ENCODE measurements at places on chromosomes 13 and 19.
A peak's percentile ranks its signal among the peaks of the same experiment; 100 is the strongest.

GRCh38 chr13:91468301-91468700, 69.9 kb downstream of the GPC5 start:
- peak; percentile 28 for DNase-seq

DNA sequence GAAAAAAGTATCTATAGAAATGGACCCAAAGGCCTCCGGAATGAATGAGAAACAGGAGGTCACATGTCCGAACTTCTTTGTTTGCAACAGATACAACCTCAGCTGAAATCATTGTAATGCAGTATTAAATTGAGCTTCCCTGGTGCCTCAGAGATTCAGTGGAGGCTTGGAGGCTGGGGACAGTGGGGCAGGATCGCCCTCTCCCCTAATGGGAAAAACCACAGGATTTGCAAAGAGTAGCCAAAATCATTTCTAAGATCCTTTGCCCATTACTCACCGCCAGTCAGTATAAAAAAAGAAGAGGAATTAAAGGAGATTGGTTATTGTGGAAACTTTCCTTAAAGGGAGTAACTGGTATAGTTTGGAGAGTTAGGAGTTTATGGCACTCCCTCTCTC, 30.4 kb upstream of the IRS2 start:
- DNase-seq: peak; percentile 46

- no peak for DNase-seq
Observed at GRCh38 chr19:41527089-41527488, 48.9 kb upstream of the CEACAM21 start.

GRCh38 chr19:54415901-54416673, 823 bp downstream of the TTYH1 start:
- DNase-seq: no peak

- DNase-seq: no peak
Observed at GRCh38 chr13:85174291-85174690, 624.9 kb downstream of the SLITRK6 start.

DNA sequence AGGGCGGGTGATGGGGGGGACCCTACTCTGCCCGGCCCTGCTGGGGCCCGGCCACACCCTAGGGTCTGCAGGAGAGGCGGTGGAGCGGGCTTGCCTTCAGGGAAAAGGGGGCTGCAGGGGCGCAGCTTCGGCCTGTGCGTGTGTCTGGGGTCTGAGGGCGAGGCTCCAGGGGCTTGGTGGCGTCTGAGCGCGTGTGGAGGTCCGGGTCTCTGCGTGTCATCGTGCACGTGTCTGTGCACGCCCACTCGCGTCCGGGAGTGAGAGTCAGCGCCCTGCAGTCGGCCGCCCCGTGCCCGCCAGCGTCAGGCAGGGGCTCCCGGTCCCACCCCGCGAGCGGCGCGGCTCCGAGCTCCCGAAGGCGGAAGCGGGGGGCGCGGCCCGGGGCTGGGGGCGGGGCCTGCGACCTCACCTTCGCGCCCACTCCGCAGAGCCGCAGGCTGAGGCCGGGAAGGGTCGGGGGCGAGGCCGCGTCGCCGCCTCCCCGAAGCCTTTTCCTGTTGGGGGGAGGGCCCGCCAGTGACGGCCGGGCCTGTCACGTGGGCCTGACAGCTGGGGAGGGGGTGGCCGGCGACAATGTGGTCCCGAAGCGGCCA, at the start of gene ARHGAP45:
TSS of gene ARHGAP45 (plus strand) at position 420 of the 593 bp plus-strand sequence. CDS start 239 bp downstream, outside the sequence.
- no peak for DNase-seq

DNA sequence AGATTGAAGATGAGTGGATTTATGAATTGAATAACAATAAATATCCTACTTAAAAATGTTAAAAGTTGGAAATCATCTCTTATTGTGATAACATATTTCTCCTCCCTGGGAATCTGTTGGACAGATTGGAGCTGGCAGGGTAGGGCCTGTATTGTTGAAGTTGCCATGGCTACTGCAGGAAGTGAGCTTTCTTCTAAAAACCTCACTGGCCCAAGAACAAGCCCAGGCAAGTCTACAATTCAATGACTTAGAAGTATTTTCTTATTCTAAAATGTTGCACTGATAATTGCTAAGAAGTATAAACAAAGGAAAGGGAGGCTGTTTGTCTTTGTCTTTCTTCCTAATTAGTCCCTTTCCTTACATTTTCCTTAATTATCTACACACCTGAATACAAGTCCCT, 112.1 kb downstream of the DLEU7 start:
- DNase-seq: peak; percentile 53

DNA sequence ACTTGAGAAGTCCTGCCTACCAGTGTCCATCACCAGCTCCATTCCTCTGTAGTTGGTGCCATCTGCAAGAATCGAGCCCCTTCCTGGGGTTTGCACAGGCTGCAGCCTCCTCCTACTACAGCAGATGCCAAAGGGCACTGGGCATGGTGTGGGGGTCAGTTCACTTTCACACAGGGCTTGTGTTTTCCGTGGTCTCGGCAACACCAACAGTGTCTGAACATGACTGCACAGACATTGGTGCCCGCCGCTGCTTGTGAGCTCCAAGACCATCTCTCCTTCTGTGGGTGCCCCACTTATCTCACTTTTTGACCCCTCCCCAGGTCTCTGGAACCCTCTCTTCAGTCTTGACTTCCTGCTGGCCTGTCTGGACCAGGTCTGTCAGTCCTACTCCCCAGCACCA, 15.2 kb downstream of the ZNF446 start:
- no peak for DNase-seq

- DNase-seq: no peak
Observed at GRCh38 chr13:32200741-32201140, 114.4 kb downstream of the ZAR1L start.

DNA sequence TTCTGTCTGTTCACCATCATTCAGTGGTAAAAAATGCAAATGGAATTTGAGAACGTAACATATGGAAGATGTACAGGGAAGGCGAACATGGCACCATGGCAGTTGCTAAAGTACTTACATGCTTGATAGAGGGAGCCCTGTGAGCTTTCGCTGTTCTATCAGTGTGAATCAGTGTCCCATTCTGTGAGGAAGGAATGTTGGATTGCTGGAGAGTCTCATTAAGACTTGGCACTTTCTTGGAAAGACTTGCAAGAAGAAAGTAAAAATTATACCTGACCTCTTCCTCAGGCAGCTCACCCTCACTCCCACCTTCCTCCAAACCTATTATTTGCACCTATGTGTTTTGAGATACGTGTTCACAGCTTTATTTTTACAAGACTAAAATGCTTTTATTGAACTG, 43.5 kb downstream of the FREM2 start:
- DNase-seq: no peak

GRCh38 chr19:46303691-46304397, 7.0 kb downstream of the HIF3A start:
- no peak for DNase-seq

DNA sequence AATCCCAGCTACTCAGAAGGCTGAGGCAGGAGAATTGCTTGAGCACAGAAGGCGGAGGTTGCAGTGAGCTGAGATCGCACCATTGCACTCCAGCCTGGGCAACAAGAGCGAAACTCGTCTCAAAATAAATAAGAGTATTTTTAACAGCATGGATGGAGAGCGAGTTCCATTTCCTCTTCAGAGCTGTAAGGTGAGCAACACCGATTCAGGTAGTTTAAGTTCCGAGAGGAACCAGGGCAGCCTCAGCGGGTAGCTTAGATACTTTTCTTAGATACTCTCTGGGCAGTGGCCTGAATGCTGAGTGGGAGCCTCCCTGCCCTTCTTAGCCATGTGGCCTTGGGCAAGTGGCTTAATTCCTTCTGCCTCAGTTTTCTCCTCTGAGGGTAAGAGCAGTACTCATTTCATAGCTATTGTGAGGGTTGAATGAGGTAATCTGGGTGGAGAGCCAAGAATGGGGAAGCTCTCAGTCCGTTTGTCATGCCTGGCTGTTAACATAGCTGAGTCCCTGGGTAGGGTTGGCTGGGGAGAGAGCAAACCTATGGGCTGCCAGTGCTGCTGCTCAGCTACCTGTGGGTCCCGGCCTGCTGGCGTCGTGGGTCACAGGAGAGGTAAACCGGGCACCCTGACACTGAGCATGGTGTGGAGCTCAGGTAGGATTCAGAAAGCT, 4.1 kb downstream of the ATP11A start:
- peak; percentile 64 for DNase-seq

- DNase-seq: no peak
Observed at GRCh38 chr13:100112186-100112838, 23.4 kb downstream of the PCCA start.

DNA sequence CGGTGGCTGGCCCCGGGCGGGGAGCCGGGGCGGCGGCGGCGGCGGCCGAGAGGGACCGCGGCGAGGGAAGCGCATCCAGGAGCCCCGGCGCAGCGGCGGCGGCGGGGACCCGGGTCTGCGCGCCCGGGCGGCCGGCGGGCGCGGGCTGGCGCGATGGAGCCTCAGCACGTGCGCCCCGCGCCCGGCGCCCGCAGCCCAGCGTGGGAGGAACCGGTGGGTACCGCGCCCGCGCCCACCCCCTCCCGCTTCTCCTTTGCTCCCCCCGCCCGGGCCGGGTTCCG, 7.8 kb upstream of the DGKH start:
- peak; percentile 62 for DNase-seq

- no peak for DNase-seq
Observed at GRCh38 chr13:89865164-89866064, 1482.1 kb upstream of the MIR17HG start.

GRCh38 chr19:3576696-3577443, 4.1 kb downstream of the HMG20B start:
- no peak for DNase-seq

- DNase-seq: no peak
Observed at GRCh38 chr13:47959468-47960247, 41.4 kb downstream of the SUCLA2 start.

DNA sequence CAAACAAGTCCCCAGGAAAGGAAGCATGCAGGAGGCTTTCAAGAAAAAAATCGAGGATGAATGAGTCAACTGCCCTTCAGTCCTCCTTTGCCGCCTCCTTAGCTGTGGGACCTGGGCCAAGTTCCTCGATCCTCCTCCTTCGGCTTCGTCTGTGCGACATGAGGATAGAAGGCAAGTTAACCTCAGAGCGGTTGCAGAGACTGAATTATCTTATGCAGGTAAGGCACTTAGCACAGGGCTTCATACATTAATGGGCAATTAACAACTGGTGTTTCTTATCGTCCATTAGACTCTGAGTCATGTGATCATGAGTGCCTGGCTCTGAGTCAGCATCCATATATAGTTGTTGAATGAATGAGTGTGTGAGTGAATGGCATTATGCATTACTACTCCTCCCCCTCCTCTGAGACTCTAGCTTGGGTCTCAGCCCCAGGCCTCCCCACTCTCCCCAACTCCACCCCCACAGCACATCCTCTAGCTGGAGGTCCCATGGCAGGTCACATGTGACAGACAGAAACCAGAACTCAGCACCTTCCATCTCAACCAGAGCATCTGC, 1.6 kb upstream of the TTC9B start:
- peak; percentile 59 for DNase-seq

DNA sequence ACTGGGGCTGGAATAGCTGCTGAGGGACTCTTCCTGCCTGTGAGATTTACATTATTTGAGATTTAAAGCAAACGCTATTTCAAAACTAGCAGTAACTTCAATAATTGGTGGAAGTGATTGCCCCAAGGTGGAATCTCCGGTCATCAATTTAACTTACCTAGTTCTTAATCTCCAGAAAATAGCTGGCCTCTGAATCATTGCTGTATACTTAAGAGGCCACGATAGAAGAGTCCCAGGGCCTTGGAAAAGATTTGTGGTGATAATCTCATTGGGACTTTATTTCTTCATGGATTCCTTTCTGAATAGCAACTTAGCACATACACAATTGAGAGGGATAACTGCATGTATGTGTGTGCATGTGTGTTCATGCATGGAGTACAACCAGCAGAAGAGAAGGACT, 120.2 kb downstream of the DNAJC15 start:
- no peak for DNase-seq

- no peak for DNase-seq
Observed at GRCh38 chr19:39237200-39238184, 7.3 kb downstream of the IFNL3 start.

GRCh38 chr13:63501702-63502101, 2086.1 kb upstream of the PCDH20 start:
- no peak for DNase-seq

- no peak for DNase-seq
Observed at GRCh38 chr13:112368883-112369282, 7.3 kb upstream of the SPACA7 start.

GRCh38 chr19:35613574-35613973, 1.0 kb downstream of the HAUS5 start:
- DNase-seq: no peak

DNA sequence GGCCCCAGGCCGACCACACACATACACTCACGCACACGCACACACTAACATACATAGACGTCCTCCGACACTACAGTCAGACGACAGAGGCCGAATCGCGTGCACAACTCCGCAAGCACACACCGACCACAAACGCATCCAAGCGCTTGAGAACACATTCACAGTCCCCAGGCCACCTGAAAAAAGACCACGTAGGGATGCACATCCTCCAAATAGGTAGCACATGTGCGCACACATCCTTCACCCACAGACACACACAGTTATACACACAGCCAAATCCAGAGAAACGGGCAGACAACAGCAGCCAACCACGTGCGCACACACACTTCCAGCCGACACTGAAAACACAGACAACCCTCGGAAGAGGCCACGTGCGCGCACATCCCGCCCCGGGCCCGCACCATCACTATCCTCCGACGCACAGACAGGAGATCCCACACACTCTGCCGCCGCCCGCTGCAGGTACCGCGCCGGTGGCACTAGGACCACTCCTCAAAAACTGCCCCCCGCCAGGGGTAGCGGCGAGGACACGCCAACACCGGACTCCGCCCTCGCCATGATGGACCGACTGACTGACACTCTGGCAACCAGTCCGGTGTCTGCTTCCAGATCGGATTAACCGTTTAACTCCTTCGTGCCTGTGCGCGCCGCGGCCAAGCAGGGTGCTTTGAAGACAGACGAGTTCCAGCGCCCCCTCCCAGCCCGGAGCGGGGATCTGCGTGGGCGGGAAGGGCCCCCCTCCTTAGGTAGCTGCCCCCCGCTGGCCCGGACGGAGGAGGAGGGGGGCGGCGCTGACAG, 493 bp upstream of the PDE4A start:
- peak; percentile 92 for DNase-seq

GRCh38 chr19:34430738-34431625, 2.8 kb downstream of the UBA2 start:
- peak; percentile 13 for DNase-seq

DNA sequence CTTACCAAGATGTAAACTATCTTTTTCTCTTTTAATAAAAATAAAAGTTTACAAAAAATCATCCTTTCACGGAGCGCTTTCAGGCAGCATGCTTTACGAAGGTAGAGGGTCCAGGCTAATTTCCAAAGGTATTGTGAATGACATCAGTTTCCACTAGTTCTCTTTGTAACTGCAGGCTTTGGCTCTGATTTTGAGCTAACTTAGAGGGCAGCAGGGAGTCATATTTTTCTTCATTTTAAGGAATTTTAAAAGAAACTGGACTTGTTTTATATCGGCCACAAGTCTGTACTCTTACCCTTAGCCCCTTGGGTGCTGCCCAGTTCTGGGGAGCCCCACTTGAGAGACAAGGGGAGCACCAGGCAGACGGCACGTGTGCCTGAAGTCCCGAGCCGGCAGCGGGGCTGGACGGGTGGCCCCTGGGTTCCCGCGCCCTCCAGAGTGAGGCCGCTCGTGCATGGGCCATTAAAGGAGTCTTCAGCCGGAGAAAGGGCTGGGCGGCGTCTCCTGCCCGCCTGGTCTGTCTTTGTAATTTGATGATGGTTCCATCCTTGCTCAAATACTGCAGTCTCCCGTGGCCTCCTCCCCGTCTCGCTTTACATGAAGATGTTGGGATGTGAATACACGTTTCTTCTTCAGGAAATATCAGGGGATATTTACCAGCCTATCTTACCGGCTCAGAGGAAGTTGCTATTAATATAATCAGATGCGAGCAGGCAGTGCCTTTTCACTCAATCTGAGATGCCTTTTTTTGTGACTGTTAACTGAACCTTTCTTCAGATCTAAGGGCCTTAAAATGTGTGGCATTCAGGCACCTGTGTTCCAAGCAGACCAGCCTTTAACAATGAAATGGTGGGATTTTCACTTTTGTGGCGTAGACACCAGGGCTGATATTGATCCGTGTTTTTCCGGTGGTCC, 67.4 kb downstream of the GGACT start:
- DNase-seq: no peak
